Activated CD4-positive, alpha-beta memory T cell treated with anti-CD3 and anti-CD28 coated beads, Interleukin-2, amount 10 ng/mL, durations not matched to agents 7 days and 5 days (primary cell): ENCODE measurements at places on chromosomes 12 and 14.
A peak's percentile ranks its signal among the peaks of the same experiment; 100 is the strongest.

- no peak for DNase-seq
Measured at GRCh38 chr14:101004176-101004575, 100.7 kb upstream of the RTL1 start.

GRCh38 chr12:26612203-26612602, 220.8 kb downstream of the ITPR2 start:
- DNase-seq = no peak

DNA sequence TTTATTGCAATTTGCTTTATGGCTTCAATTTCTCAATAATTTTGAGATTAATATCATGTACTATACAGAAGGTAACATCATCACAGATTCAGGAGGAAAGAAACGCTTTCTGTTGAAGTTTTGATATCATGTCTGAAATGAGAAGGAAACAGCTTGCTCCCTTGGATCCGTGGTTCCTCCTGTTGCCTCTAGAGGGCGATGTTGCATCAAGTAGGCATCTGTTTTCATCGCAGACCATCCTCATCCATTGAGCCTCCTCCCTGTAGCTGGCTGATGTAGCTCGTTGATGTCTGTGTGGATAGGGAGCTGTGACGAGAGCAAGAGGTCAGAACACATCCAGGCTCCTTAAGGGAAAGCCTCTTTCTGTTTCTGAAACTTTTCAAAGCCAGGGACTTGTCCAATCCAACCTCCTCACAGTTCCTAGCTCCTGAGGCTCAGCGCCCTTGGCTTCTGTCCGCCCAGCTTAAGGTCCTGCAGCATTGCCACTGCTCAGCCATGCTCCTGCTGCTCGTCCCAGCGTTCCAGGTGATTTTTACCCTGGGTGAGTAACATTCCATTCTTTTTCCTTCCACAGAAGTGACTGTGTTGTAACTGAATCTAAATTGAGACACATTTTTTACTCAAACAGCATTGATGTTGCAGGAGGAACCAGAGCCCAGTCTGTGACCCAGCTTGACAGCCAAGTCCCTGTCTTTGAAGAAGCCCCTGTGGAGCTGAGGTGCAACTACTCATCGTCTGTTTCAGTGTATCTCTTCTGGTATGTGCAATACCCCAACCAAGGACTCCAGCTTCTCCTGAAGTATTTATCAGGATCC, 304.8 kb upstream of the OR4E1 start:
- DNase-seq = peak; percentile 63

GRCh38 chr12:49388682-49389386, 21.6 kb downstream of the SPATS2 start:
- DNase-seq = peak; percentile 70

- no peak for DNase-seq
Measured at GRCh38 chr14:90266441-90267154, 10.2 kb downstream of the PSMC1 start.

DNA sequence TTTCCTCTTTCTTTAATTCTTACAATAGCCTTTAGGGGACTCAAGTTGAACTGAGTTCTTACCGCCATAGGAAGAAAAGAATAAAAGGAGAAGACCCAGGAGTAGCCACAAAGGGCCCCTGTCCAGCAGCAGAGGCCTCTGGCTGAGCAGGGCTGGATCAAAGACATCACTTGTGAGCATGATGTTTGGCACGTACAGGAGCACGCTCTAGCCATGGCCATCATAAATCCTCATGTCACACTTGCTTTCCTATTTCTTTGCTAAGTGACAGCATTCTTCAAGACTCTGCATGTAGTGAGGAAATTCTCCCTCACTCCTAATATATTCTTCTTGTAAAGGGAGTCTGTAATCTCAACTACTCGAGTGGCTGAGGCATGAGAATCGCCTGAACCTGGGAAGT, 15.7 kb downstream of the CLEC4C start:
- no peak for DNase-seq

DNA sequence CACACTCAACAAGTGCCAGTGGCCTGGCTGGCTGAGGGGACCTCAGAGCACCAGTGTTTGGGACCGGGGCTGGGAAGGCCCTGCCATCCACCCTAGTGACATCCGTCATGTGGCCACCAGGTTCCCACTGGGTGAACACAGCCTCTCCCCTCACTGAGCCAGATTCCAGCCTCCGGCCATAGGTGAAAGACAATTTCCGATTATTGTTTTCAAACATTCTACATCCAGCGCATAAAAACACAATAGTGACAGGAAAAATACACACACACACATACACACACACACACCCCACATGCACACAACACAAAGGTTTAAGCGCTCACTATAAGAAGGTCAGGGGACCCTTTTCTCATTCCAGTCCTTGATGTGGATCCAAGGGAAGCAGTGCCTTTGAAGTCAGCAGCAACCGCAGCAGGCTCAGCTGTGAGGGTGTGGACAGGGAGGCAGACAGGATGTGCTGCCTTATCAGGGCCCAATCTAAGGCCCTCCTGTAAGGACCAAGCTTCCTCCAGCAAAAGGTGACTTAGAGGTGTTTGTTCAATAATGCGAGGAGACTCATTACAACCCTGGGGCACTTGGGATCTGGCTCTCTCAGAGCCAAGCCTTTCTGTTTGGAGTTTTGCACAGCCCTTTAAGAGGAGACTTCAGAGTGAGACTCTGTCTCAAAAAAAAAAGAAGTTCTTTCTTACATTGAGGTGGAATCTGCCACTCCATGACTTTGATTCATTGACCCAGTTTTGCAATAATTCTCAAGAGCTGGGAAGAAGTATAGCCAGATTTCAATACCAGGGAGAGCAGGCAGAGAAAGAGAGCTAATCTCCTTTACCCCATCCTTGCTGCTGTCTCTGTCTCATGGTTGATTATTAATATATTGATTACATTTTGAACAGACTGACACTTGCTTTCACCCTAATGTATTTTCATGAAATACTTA, 227.8 kb downstream of the ZFP36L1 start:
- peak; percentile 26 for DNase-seq

DNA sequence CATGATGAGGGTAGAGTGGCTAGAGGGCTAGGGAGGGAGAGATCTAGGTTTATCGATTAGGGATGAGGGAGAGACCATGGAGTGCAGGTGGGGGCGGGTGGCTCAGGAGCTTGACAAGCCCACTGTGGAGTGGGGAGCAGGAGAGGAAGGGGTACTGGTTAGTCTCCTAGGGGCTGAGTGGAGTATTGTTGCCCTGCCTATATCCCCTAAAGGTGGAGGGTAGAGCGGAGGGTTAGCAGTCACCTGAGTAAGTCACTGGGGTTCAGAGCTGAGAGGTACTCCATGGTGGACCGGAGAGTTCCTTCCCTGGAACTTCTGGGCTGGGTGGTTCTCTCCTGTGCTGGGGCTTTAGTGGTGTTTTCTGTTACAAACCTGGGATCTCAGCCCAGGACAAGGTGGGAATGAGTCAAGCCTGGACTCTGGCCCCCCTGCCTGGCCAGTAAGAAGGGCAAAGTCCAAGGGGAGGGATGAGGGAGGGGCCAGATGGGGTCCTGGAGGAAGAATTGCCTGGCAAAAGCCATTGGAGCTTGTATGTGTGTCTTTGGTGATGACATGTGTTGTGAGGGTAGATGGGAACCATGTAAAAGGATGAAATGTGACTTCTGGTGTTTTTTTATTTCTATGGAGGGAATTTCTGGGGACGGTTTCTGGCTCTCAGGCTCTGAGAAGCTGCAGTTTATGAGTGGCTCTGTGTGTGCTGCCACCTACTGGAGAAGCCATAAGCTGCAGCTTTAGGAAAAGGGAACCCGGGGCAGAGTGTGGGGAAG, at the start of gene CIDEB:
Gene CIDEB (minus strand): TSS at position 403 of the 767 bp plus-strand sequence. CDS start 119 bp downstream, at position 284.
- DNase-seq = peak; percentile 65

DNA sequence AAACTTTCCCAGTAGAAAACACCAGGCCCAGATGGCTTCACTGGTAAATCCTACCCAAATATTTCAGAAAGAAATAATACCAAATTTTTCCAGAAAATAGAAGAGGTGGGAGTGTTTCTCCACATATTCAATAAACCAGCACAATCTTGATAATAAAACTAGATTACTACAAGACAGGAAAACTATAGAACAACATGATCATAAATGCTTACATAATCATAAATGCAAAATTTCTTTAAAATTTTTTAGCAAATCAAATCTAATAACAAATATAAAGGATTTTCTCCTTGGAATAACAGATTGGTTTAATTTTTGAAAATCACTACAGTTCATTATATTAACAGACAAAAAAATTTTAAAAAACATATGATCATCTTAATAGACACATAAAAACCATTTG, 294.5 kb downstream of the BCL11B start:
- no peak for DNase-seq

DNA sequence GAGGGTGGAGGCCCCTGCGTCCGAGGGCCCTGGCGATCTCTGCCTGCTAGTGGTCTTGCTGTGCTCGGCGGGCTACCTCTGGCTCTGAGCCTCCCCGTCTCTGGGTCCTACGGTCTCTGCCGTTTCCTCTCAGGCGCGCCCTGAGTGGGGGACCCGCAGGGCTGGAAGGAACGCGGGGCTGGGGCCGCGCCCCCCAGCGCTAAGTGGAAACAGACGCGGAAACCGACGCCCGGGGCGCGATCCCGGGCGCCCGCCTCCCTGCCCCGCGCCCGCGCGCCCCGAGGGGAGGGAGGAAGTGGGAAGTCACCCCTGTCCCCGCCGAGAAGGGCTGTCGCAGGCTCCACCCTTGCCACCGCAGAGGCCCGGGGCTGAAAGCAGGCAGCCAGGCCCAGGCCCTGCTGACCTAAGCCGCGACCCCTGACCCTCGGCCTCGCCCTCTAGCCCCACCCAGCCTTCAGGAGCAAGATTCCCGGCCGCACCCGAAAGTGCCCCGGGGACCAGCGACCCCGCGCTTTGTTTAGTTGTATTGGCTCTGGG, 831 bp downstream of the CRIP1 start:
- DNase-seq = peak; percentile 81

DNA sequence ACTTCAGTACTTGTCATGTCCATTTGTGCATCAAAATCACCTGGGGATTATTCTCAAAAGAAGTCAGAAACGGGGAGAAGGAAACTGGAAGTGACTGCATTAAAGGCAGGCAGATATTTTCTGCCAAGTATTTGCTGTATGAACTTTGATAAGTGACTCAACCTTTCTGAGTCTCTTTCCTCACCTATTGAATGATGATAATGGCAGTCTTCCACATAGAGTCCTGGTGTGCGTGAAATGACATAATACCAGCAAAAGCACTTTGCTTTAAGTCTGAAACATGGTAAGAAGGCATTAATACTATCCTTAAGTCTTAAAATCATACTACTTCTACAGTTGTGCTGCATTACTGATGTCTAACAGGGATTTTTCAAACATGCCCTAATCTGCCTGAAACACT, 278.5 kb downstream of the ADAMTS20 start:
- DNase-seq = no peak

GRCh38 chr12:30822385-30823155, 67.8 kb upstream of the CAPRIN2 start:
- peak; percentile 38 for DNase-seq

- no peak for DNase-seq
Measured at GRCh38 chr12:109586385-109587296, 13.0 kb downstream of the MVK start.

DNA sequence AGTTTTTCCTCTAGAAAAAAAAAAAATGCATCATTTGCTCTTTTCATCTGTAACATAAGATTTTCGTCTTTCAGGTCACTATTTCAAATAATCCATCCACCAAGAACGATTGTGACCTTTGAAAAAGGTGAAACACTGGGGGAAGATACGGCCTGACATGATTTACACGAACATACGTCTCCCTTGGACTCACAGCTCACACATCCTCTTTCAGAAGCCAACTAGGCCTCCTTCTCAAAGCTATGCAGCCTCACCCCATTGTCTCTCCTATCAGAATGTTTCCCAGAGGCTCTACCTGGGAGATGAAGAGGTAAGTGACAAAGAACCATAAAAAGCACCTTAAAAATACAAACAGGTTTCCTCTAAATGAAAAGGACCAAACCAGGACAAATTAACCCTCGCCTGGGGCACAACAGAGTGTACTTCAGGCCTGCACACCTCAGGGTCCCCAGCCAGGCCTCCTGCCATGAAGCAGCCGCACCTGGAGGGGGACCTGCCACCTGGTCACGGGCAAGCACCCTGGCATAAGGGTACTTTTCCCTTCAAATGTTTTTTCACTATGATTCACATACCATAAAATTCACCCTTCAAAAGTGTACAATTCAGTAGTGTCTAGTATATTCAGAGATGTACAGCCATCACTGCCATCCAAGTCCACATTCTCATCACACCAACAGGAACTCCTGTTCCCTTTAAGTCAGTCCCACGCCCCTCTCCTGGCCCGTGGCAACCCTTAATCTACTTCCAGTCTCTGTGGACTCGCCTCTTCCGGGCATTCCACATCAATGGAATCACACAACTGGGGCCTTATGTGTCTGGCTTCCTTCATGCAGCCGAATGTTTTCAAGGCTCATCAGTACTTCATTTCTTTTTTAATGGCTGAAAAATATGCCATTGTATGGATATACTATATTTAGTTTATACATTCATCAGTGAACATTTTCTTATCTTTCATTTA, 5.4 kb downstream of the SLC15A4 start:
- DNase-seq = no peak

DNA sequence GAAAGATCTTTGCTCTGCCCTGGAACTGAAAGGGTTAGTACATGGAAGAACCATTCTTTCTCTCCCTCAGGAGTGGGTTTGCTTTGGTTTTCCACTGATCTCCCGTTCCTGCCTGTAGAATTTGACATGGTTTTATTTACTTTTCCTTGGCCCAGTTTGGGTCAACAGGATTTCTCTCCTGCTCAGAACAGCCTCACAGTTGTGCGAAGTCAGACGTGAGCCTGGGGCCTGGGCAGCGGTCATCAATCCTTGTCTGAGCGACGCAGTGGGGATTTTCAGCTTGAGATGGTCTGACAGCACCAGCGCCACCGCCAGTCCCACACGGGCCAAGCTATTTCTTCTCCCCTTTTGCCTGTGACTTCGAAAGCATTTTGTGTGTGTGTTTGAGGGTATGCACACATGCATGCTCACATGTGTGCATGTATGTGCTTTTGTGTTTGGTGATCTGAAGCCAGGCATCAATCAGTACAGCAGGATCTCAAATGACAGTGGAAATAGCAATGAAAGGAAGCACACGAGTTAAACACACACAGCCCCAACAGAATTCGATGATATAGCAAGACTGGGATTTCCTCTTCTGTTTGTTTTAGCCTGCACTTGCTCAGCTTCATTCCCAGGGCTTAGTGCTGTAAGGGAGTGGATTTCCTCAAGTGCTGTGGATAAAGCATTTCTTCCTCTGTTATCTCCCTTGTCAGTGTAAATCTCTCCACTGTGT, 58.3 kb downstream of the SMOC1 start:
- DNase-seq = no peak

DNA sequence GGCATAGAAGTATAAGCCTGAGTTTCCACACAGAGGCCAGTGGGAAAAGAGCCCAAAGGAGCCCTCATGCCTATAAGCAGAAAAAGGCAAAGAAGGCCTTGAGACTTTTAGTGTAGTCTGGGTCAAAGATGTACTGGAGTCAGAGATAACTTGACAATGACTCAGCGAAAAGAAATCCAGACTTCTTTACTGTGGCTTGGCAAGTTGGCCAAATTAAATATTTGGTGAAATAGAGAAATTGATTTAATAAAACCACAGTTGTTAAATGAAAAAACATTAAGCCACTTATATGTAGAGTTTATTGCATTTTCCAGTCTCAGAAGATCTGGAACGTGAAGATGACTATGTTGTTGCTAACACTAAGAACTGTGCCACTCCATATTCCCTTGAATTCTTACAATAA, 105.1 kb downstream of the TMTC3 start:
- no peak for DNase-seq

- DNase-seq = no peak
Measured at GRCh38 chr12:65868133-65868705, 43.9 kb downstream of the HMGA2 start.
